DMS79 (cell line): ENCODE measurements at places on chromosomes 12 and 14.

- DNase-seq = peak; percentile 59
These were observed at the start of gene INHBE for GRCh38 chr12:57454566-57455373. TSS of gene INHBE (plus strand) at chr12:57455307. CDS start at chr12:57455537, 230 bp downstream.

DNA sequence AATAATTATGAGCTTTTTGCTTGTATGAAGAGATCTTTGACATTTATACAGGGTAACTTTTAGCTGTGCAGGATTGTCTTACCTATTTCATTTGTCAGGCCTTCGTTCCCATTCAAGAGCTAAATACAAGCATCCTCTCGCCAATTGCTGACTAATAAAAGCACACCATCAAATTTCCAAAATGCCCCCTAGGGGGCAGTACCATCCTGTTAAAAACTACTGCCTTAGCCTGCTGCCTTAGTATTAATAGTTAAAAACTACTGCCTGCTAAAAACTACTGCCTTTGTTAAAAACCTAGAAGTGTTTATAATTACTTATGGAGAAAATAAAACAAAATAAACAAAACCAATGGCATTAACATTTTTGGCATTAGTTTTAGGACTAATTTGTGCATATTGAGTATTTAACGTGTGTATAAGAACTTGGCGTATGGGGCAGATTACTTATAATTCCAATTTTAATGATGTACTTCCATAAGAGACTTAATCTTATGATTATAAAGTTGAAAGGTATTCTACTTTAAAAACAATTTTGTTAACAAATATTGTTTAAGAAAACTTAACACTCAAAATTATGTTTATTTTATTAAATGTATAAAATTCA, 3.0 kb upstream of the IFI27L2 start:
- peak; percentile 41 for DNase-seq

DNA sequence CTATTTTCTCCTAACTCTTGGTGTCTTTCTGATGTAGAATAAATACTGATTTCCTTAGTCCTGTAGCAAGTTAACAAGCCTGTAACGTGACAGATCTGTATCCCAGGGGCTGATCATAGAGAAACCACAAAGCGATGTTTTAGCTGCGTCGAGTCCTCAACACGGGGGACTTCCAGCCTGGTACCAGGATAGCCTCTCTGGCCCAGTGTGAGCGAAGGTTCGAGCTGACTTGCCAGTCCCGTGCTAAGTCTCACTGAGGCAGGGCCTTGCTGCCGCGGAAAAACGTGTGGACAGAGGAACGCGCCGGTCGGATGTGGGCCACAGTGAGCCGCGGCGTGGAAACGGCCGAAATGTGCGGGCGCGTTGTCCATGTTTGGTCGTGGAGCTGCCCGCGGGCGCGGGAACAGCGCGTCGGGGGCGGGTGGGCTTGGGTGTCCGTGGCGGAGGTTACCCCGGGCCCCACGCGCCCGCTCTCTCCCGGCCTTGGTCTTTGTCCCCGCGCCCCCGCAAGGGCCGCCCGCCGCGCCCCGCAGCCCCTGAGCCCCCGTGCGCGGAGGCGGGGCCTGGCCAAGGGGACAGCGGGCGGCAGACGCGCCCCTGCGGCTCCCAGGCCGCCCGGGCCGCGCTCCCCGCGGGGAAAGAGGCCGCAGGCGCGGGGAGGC, 531 bp upstream of the EML1 start:
- no peak for DNase-seq

DNA sequence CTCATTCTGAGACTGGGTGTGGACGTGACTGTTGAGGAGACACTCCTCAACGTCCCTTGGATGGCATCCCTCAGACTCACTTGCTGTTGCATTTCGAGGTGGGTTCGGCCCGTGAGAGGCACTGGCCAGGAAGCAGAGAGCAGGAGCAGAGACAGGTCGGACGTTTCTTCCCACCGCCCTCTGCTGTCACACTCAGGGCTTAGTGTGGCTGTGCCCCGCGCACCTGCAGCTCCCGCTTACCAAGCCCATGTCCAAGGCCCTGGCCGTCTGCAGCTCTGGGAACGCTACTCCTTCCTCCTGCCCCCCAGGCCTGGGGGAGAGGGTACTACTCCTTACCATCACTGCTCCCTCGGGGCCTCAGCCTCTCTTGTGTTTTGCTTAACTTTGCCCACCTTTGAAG, 29.8 kb upstream of the PIWIL1 start:
- no peak for DNase-seq
